ENCODE measurements at places on chromosomes 13 and 19.

DNA sequence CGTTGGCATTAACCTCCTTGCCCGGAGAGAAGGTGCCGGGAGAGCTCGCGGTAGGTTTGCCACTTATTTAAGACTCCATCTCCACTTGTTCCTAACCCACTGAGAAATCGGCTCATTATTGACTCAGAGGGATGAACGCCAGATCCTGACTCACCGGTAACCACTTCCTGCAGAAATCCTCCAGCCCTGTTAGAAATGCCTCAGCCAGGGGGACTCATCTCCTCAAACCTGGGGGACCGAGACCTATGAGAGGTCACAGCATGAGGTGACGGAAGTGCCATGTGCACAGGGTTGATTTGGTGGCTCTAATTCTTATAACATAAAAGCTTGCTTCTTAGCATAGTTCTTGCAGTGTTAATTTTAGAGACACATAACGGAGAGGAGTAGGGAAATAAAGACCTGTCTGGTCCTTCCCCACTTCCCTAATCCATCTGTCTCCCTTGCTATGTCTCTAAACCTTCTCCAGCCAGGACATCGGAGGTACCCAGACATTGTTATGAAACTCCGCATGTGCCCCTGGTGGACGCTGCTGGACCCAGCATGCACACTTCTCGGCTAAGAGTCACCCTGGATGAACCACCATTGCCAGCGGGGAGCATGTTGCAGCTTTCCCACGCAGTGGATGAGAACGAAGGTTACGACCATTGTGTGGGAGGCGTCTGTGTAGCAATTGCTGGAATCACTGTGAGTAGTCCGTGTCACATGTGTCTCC is 158.9 kb downstream of the EFNB2 start:
- no peak for DNase-seq
- H3K4me1 ChIP-seq: peaks cover 6% of the 10 kb centered on the region
- H3K27me3 ChIP-seq: peaks cover 17% of the 10 kb centered on the region
- no peak overlapping the region for H3K4me3 ChIP-seq
- no peaks in the 10 kb centered on the region for H3K36me3 ChIP-seq

- H3K36me3 ChIP-seq: peaks cover 17% of the 10 kb centered on the region
- no peak for DNase-seq
- H3K4me3 ChIP-seq: peak overlapping the region; percentile 94
- H3K27ac ChIP-seq: peak overlapping the region; percentile 90
These were observed 709 bp downstream of the DPP9 start for GRCh38 chr19:4722671-4723594.

DNA sequence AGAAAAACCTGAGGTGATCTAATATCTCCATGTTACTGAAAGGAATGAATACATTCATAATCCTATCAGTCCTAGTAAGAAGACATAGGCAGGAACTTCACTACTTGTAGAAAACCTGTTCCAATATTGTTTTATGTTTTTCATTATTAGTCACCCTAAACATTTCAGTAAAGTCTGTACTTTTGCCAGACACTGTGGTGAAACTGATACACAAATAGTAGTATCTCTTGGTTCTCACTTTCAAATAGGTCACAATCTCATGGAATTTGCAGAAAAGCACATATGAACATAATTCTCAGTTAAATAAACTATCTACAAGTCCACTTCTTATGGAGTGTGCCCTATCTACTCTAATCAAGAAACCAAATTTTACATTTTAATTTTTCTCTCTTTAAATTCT is 88.3 kb upstream of the PCDH9 start:
- DNase-seq: no peak
- no peaks in the 10 kb centered on the region for H3K36me3 ChIP-seq
- no peak overlapping the region for H3K27ac ChIP-seq

DNA sequence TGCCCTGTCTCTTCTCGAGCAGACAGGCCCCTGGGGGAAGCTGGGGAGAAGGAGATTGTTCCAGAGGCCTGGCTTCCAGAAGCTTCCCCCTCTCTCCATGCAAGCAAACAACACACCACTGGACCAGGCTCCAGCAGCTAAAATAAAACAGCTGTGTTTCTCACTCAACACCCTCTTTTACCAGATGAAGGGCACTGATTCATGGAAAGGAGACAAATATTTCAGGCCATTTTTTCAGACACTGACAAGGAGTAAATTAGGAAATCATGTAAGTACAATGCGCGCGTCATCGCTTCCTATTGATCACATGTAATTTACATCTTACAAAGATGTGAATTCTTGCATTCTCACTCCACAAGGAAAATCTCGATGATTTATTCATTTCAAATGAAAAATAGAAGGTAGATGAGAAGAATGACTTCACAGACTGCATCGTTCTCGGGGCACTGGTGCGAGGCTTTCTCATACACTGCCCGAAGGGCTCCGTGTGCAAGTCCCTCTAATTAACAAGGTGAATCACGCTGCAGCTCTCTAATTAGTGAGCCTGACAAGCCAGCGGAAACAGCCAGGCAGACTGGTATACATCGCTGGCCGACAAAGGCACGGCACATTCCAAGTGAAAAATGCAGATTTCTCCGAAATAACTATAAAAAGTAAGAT is 153.6 kb downstream of the KCTD15 start:
- no peaks in the 10 kb centered on the region for H3K36me3 ChIP-seq
- H3K4me3 ChIP-seq: no peak overlapping the region
- no peak overlapping the region for H3K27ac ChIP-seq
- H3K27me3 ChIP-seq: peaks cover 4% of the 10 kb centered on the region
- H3K4me1 ChIP-seq: no peaks in the 10 kb centered on the region
- DNase-seq: no peak

GRCh38 chr13:97932647-97933046 is 20.8 kb upstream of the IPO5 start:
- H3K4me1 ChIP-seq: no peaks in the 10 kb centered on the region
- no peak for DNase-seq
- no peak overlapping the region for H3K27ac ChIP-seq

GRCh38 chr13:22196777-22197176 is 525.9 kb downstream of the FGF9 start:
- no peaks in the 10 kb centered on the region for H3K4me1 ChIP-seq
- H3K4me3 ChIP-seq: no peak overlapping the region
- H3K27ac ChIP-seq: no peak overlapping the region
- peaks cover 6% of the 10 kb centered on the region for H3K36me3 ChIP-seq

DNA sequence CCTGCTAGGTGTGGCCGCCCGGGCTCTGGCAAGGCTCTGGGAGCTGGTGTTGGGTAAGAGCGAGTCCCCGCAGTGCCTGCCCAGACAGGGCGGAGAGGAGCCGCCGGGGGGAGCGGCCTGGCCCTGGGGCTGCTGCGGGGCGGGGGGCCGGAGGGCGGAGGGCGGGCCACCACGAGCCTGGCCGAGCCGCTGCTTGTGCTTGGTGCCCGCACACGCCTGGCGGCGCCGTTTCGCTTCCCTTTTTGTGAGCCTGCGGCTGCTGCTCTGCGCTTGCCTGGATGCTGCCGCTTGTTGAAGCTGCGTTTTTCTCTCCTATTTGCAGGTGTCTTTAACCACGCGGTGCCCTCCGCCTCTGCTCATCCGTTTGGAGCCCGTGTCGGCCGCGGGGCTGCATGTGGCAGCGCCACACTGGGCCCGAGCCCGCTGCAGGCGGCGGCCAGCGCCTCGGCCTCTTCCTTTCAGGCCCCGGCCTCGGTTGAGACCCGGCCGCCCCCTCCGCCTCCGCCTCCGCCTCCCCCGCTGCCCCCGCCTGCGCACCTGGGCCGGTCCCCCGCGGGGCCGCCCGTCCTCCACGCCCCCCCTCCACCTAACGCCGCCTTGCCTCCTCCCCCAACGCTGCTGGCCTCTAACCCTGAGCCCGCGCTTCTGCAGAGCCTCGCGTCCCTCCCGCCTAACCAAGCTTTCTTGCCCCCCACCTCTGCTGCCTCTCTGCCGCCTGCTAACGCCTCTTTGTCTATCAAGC is 8.5 kb downstream of the PLEKHJ1 start:
- DNase-seq: no peak
- H3K36me3 ChIP-seq: peaks cover 18% of the 10 kb centered on the region
- H3K27ac ChIP-seq: no peak overlapping the region
- H3K4me1 ChIP-seq: peaks cover 8% of the 10 kb centered on the region
- H3K27me3 ChIP-seq: no peaks in the 10 kb centered on the region
- no peak overlapping the region for H3K4me3 ChIP-seq

GRCh38 chr13:113783200-113783881 is 24.3 kb downstream of the TMEM255B start:
- H3K4me3 ChIP-seq: no peak overlapping the region
- H3K27ac ChIP-seq: no peak overlapping the region
- no peaks in the 10 kb centered on the region for H3K36me3 ChIP-seq
- H3K27me3 ChIP-seq: peaks cover 10% of the 10 kb centered on the region
- no peaks in the 10 kb centered on the region for H3K4me1 ChIP-seq
- DNase-seq: no peak

DNA sequence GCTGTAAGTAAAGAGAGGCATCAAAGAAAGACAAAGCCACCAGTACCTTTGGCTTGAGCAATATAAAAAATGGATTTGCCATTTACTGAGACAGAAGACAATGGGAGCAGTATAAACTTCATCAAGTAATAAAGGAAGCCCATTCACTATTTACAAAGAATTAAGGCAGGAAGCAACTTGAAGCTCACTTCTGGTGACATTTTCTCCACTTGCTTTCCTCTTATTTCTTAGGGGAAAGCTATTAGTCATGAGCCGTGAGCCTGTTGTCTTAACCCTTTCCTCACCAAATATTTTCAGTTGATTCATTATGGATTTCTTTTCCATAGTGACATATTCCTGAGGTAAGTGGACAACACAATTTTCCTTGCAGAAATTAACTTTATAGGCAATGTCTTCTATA is 156.8 kb downstream of the DNAJC3 start:
- H3K36me3 ChIP-seq: no peaks in the 10 kb centered on the region
- peaks cover 22% of the 10 kb centered on the region for H3K27me3 ChIP-seq
- H3K4me3 ChIP-seq: no peak overlapping the region
- H3K27ac ChIP-seq: no peak overlapping the region

DNA sequence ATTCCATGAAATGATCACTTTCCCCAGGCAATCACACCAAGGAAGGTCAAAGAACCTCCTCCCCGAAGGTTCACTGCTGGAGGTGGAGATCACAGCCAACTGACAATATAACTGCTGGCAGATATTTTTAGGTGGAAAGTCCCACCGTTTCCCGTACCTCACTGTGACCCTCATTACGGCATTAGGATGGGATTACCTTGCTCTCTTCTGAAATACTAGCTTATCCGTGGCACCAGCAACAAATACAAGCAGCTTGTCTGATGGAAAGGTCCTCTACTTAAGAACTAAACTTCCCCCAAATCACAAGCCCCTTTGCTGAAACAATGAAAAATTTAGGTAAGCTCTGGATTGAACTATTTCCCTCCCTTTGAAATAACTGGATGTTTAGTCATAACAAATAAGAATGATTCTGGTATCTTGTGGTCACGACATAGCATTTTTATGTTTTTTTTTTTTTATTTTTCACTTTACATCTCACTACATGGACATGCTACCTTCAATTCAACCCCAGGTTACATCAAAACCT is 178.9 kb downstream of the COL4A1 start:
- no peaks in the 10 kb centered on the region for H3K36me3 ChIP-seq
- peaks cover 47% of the 10 kb centered on the region for H3K27me3 ChIP-seq
- no peaks in the 10 kb centered on the region for H3K4me1 ChIP-seq
- H3K27ac ChIP-seq: no peak overlapping the region
- H3K4me3 ChIP-seq: no peak overlapping the region

- peaks cover 14% of the 10 kb centered on the region for H3K4me1 ChIP-seq
- H3K4me3 ChIP-seq: no peak overlapping the region
- peaks cover 24% of the 10 kb centered on the region for H3K36me3 ChIP-seq
- no peak for DNase-seq
These were observed 231.9 kb downstream of the KLF12 start for GRCh38 chr13:73902296-73902695.

GRCh38 chr19:3467437-3468198 is 12.7 kb downstream of the SMIM24 start:
- H3K4me3 ChIP-seq: no peak overlapping the region
- no peak for DNase-seq
- H3K4me1 ChIP-seq: no peaks in the 10 kb centered on the region
- H3K36me3 ChIP-seq: peaks cover 4% of the 10 kb centered on the region
- no peak overlapping the region for H3K27ac ChIP-seq

DNA sequence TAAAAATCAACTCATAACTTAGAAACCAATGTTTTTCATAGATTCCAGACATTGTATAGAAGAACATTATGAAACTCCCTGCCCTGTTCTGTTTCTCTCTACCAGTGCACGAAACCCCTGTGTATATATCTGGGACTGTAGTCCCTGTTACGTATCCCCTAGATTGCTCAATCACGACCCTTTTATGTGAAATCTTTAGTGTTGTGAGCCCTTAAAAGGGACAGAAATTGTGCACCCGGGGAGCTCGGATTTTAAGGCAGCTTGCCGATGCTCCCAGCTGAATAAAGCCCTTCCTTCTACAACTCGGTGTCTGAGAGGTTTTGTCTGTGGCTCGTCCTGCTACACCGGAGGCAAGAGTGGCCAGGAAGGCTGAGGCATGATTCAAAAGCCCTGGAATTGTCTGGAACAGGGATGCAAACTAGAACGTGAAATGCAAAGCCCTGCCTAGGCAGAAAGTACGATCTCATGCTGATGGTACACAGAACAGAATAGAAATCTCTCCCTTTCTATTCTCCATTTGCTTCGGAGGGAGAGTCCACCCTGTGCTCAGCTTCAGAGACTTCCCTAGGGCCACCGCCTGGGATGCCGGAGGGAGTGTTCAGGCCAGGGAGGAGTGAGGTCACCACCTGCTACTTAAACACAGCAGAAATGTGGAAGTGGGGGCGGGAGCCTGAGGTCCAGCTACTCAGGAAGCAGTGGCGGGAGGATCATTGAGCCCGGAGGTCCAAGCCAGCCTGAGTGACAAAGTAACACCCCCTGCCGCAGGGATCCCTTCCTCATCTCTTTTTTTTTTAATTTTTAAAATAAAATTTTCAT is 758 bp upstream of the ZNF888 start:
- DNase-seq: no peak
- peaks cover 38% of the 10 kb centered on the region for H3K36me3 ChIP-seq

GRCh38 chr19:42286349-42287016 is 15.4 kb upstream of the PRR19 start:
- H3K4me3 ChIP-seq: peak overlapping the region; percentile 38
- H3K36me3 ChIP-seq: peaks cover 7% of the 10 kb centered on the region
- peaks cover 25% of the 10 kb centered on the region for H3K4me1 ChIP-seq
- H3K27me3 ChIP-seq: no peaks in the 10 kb centered on the region
- DNase-seq: no peak

DNA sequence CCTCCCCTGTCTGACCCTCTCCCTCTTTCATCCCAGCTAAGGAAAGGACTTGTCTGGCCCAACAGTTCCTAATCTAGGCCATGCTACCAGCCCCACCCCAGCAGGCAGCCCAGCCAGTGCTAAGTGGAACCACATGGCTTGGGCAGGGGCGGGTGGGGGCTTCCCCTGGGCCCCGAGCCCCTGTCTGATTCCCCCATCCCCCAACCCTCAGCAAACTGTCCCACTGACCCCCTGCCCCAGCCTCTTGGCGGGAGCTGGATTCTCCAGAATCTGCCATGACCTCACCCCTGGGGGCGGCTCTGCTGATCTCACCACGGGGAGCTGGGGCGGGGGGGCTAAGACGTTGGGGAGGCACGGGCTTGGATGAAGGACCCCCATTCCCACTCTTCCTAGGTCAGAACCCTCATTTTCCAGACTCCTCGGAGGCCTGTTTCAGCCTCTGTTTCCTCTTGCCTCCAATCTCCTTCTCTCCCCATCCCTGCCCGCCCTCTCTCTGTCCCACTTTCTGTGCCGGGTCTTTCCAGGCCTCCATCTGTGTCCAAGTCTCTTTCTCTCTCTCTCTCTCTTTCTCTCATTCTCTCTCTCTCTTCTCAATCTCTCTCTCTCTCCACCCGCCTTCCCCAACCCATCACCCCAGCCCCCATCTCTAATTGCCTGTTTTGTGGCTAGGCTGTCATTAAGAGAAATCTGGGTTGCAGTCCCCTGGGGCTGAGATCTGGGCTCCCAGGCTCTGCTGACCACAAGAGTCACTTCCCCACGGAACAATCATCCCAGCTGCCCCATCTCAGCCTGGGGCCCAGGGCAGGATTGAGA is 2.7 kb downstream of the COL5A3 start:
- peaks cover 14% of the 10 kb centered on the region for H3K4me1 ChIP-seq
- H3K27me3 ChIP-seq: peaks cover 70% of the 10 kb centered on the region
- H3K36me3 ChIP-seq: peaks cover 2% of the 10 kb centered on the region
- no peak for DNase-seq
- H3K27ac ChIP-seq: no peak overlapping the region
- H3K4me3 ChIP-seq: no peak overlapping the region
